NCI-H2171 (cell line): ENCODE measurements at places on chromosomes 3 and 15.

GRCh38 chr3:161989012-161989411, 492.4 kb downstream of the OTOL1 start:
- DNase-seq, result no peak

DNA sequence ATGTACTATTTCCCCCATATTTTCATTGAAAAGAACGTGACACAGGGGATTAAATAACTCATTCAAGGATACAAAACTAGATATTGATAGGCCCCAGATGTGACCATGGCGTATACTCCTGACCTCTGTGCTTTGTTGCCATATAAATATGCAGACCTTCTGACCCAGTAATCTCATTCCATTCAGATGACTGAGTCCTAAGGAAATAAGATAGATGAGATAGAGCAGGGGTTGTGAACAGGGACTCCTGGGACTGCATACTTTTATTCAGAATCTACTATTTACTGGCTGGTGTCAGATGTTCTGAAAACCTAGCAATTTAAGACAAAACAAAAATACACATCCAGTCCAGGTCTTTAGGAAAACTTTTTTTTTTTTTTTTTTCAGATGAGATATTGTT, 139.2 kb upstream of the MANF start:
- DNase-seq, result no peak

GRCh38 chr3:15492847-15493360, 28.6 kb downstream of the COLQ start:
- no peak for DNase-seq

GRCh38 chr15:57541271-57541670, 50.4 kb upstream of the MYZAP start:
- DNase-seq, result no peak

GRCh38 chr3:64082961-64083541, 59.8 kb upstream of the PSMD6 start:
- no peak for DNase-seq

DNA sequence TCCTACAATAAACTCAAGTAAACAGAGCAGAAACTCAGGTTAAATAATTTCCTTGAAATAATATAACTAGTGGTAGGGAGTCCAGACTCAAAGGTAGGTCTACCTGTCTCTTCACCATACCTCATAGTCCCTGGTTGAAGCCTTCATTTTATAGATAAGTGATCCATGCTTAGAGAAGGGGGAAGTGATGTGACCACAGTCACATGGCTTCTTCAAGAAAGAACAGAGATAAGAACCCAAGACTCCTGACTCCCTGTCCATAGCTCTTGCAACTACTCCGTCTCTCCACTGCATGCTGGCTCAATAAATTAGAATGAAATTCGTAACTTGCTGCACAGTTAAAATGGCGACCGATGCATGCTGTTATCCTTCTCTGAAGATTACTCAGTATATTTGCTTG, 11.0 kb upstream of the C15orf61 start:
- no peak for DNase-seq

DNA sequence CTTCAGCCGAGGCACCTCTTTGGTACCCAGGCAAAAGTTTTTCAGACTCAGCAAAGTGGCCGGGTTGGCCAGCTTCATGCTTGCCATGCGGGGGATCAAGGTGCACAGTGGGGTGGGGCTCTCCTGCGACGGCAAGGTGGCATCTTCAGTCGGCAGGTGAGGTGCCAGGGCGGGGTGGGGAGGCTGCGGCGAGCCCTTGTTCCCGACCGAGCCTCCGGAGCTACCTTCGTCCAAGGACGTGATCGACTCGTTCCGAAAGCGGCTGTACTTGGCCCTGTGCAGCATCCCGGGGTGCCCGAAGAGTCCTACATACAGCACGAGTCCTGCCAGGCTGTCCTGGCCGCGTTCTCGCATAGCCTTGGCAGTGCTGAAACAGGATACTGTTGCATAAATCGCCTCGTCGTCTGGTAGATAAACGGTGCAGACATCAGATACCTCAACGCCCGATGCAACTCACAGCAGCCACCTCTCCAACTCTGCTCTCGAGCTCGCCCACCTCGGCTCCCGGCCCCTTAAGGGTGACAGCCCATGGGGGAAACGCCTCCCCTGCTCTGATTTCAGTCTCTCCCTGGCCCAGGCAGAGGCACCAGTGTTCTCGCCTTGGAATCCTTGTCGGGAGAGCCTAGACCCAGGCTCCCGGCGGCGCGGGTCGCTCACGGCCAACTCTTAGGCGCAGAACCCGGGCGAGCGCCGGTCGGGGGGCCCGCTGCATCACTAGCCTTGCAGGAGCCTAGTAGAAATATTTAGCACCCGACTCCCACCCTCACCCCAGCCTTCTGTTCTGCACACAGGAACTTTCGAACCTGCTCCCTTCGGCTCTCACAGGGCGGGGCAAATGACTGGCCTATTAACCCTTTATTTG, 826 bp downstream of the SHC4 start:
- peak; percentile 13 for DNase-seq

DNA sequence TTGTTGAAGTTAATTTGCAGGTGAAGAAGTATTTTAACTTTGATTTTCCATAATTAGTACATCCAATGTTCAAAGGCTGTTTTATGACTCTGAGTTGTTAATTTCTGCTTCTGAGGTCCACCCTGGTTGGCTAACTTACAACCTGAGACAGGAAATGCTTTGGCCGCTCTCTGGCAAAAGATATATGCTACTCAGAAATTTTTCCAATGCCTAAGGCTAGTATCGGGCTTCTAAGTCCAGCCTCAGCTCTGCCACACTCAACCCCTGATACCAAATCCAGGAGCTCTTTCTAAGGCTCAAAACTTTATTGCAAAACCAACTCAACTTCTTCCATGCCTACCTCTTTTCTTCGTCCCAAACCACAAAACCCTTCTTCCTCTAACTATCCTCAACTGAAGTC, 192.9 kb downstream of the NEK10 start:
- DNase-seq, result no peak

DNA sequence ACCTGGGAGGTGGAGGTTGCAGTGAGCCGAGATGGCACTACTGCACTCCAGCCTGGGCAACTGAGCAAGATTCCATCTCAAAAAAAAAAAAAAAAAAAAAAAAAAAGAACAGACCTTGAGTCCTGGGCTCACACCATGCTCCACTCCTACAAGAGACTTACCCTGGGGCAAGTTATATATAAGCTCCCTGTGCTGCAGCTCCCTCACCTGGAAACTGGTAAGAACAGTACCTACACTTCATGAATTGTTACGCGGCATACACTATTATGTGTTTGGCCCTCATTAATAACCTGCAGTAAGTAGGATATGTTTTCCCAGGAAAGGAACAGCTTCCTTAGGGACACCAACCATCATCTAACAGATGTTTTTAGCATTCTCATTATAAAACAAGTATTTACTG, 119.6 kb downstream of the FMN1 start:
- DNase-seq, result no peak

- no peak for DNase-seq
Measured at GRCh38 chr15:22884344-22884743, 45.9 kb downstream of the NIPA2 start.

- no peak for DNase-seq
Measured at GRCh38 chr3:95522449-95522848, 1291.9 kb upstream of the EPHA6 start.

GRCh38 chr3:83460052-83460451, 1498.7 kb upstream of the CADM2 start:
- no peak for DNase-seq

DNA sequence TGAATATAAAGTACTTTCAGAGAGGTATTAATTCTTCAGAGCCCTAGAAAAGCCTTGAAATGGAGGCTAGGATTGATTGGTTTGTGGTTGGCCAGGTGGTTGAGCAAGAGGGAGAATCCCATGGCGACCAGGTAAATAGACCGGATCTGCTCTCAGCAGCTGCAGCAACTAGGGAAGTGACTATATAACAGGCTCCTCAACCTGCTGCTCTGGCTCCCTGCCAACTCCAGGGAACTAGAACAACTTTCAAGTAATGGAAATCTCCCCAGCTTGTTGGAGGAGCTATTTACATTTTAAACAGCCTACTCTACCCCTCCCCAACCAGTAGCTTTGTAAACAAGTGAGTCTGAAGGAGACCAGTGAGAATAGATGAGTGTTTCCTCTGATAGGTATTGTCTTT, 121.8 kb upstream of the CADM2 start:
- DNase-seq, result peak; percentile 85

DNA sequence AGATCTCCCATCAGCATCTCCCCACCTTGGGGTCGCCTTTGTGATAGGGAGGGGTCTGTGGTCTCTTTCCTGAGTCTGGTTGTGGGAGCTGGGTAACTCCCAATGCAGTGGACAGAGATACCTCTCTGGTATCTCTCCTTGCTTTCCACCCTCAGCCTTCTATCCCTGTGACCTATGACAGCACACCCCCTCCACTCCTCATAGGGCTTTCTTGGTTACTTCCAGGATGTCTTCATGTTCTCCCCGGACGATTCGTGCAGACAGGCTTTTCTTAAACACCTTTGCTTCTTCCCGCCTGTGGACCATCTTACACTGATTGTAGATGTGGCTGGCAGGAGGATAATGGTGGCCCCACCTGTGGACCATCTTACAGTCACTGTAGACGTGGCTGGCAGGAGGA, 14.2 kb upstream of the NRROS start:
- DNase-seq, result no peak
